ENCODE measurements at places on chromosomes 1 and 21.
A peak's percentile ranks its signal among the peaks of the same experiment; 100 is the strongest.

- no peak for DNase-seq
Observed at GRCh38 chr21:45112371-45112770, 38.0 kb downstream of the ADARB1 start.

DNA sequence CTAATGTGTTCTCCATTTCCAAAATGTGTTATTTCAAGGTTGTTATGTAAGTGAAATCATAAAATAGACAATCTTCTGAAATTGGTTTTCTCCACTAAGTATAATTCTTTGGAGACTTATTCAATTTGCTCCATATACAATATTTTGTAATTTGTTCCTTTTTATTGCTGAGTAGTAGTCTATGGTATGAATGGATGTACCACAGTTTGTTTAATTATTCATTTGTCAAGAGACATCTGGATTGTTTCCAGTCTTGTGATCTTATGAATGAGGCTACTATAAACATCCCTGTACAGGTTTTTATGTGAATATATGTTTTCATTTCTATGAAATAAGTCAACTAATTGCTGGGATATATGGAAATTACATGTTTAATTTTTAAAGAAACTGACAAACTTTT lies 652.6 kb upstream of the PLXNA2 start:
- no peak for DNase-seq

GRCh38 chr1:112358798-112359408 lies 37.1 kb upstream of the CTTNBP2NL start:
- peak; percentile 57 for DNase-seq

DNA sequence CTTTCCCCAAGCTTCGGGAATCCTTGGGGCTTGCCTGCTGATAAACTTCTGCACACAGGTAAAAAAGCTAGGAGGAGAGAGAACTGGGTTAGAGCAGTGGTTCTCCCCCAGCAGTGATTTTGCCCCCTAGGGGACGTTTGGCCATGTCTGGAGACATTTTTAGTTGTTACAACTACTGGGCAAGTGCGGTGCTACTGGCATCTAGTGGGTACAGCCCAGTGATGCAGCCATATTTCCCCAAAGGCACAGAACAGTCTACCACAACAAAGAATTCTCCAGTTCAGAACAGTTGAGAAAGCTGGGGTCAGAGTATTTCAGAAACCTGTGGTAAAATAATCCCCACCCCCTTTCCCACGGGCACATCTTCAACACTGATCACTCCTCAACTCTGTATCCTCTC lies 41.3 kb downstream of the LRRC71 start:
- no peak for DNase-seq

DNA sequence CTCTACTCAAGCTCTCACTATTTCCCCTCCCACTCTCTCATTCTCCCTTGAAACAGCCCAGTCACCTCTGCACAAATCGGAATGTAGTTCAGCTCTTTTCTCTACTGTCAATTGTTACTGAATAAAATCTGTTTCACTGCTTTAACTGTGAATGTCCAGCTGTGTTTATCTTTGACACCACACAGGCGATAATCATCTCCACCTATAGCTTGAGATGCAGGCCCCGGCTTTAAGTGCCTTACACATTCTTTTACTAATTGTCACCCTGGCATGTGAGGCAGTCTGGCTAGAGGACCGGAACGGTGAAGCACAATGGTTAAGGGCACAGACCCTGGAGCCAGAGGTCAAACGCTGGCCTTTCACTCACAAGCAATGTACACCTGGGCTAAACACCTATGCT lies 122.8 kb upstream of the C8B start:
- DNase-seq, result no peak

DNA sequence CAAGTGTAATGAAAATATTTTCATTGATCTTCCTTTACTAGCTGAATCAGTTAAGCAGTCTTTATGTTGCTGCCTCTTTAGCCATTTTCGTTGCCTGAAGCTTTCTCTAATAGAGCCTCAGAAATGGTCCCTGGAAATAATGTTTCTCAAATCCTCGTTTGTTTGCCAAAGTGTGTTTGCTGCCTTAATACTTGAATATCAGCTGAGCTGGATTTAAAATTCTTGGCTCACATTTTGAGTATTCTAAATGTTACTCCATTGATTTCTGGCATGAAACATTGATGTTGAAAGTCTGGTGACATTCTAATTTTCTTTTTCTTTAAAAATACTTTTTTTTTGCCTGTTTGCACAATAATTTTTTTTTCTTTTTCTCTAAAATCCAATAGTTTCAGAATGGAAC lies 84.6 kb upstream of the SERBP1 start:
- DNase-seq, result no peak

DNA sequence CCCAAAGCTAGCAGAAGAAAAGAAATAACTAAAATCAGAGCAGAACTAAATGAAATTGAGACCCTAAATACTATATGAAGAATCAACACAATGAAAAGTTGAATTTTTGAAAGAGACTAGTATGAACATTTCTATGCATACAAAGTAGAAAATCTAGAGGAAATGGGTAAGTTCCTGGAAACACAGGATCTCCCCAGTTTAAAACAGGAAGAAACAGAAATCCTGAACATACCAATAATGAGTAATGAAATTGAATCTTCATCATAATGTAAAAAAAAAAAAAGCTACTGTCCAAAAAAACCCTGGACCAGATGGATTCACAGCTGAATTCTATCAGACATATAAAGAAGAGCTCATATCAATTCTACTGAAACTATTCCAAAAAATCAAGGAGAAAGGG lies 233.5 kb downstream of the PLPP3 start:
- DNase-seq, result no peak

DNA sequence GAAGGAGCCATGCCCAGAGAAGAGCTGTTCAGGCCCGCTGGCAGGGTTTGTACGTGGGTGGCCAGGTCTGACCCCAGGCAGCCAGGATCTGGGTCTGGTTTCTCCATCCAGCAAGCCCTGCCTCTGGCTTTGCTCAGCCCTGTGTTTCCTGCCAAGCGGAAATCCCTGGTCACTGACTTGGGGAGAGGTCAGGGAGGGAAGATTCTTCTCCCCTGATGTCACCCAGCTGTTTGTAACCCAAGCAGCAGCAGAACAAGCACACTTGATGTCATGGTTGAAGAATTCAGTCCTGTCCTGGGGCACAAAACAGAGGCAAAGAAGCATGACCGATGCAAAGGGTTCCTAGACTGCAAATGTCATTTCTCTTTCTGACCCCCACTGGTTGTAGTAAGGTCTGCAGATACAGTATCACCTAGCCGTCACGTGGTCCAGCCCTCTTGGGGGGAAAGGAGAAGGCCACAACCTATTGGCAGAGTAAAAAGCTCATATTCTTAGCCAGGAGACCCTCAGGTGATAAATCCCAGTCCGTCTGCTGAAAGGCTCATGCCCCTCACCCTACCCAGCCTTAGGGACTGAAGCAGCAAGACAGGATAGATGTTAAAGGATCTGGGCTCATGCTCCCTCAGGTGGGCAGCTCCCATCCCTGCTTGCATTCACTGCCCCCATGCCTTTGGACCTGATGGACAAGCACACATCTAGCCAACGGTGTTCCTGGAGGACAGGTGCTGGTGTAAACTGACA lies 120.9 kb downstream of the SYT2 start:
- no peak for DNase-seq

- no peak for DNase-seq
Observed at GRCh38 chr1:24071941-24072340, 40.0 kb downstream of the MYOM3 start.

DNA sequence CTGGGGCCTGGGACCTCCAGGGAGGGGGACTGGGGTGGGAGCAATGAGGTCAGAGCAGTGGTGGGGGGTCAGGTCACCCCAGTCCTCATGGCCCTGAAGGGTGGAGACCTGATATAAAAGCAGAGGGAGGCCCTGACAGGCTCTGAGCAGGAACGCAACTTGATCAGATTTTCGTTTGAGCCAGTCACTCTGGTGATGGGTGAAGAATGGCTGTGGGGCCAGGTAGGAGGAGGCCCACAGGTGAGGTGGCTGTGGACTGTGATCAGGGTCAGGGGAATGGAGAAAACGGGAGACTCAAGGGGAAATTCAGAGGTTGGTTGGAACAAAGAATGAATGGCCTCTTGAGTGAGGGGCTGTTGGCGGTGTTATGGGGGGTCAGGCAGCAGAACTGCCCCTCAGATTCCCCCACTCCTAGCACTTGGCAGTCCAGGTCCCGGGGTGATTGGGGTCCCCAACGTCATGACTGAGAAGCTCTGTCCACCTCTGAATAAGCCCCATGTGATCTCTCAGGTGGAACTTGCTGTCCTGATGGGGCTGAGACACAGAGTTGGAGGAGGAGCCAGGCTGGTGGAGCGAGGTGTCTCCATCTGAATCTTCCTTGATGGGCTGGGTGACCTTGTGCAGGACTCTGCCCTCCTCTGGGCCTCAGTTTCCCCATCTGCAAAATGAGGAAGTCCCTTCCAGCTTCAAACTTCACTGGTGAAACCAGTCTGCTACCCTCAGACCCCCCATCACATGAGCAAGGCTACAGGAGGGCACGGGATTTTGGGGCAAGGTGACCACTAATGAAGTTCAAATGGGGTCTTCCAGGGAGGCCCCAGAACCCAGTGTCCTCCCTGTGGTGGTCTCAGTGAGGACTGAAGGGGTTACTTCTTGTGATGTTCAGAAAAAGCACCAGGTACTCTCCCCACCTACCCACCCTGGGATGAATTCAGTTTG lies 683.0 kb downstream of the MATN1 start:
- no peak for DNase-seq

GRCh38 chr21:43194303-43195120 lies 25.7 kb downstream of the CRYAA start:
- peak; percentile 34 for DNase-seq

GRCh38 chr1:105909811-105910210 lies 1146.7 kb upstream of the PRMT6 start:
- DNase-seq, result no peak

- DNase-seq, result no peak
Observed at GRCh38 chr1:182720463-182720862, 36.1 kb upstream of the RGS8 start.

DNA sequence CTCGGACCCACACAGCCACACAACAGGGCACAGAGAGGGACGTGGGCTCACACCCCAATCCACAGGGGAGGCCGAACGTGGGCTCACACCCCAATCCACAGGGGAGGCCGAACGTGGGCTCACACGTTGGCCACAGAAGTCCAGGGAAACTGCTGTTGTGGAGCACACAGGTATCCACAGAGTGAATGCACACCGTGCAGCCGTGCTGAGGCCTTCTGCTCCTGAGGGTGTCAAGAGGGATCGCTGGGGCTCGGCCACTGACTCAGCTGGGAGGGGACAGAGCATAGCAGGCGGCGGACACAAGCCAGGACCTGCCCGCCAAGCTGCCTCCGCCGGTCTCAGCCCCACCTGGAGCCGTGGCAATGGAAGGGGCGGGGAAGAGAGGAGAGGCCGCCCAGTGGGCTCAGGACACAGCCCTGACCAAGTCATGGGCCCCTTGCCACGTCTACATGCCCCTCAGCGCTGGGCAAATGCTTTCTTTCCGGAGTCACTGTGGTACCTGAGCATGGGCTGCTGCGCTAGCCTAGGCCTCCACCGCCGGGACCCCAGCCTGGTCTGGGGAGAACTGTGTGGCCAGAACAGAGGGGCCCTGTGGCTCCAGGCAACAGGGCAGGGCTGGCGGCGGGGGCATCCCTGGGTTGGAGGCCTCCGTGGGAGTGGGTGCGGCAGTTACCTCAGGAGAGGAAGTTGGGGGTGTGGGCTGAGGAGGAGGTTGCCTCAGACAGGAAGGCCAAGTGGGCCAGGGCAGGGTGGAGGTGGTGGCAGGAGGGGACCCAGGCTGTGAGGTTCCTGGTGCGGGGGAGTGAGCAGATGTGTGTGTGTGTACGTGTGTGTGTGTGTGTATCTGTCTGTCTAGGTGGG lies 1.2 kb downstream of the SYTL1 start:
- DNase-seq, result peak; percentile 65

DNA sequence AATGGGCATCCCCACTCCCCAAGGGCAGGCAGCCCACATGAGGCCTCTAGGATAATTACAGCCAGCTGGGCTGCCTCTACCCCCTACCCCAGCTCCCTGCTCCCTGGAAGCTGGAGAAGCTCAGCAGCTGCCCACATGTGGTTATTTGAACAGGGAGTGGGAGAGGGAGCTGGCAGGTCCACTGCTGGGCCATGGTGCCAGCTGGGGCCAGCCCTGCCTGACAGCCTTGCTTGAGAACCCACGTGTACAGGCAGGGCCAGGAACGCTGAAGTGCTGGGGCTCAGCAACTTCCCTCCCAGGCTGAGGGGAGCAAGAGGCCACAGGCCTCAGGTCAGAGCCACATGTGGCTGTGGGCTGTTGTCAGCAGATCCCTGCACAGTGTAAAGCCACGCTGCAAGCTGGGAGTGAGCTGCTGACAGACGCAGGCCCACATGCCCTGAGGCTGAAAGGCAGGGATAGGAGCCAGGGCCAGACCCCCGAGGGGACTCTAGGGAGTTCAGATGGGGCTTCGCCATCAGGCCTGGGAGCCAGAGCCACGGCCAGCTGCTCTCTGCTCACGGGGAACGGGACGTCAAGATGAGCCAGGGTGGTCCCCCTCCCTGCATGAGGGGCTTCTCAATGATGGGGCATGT lies 129.0 kb downstream of the SYF2 start:
- DNase-seq, result no peak

DNA sequence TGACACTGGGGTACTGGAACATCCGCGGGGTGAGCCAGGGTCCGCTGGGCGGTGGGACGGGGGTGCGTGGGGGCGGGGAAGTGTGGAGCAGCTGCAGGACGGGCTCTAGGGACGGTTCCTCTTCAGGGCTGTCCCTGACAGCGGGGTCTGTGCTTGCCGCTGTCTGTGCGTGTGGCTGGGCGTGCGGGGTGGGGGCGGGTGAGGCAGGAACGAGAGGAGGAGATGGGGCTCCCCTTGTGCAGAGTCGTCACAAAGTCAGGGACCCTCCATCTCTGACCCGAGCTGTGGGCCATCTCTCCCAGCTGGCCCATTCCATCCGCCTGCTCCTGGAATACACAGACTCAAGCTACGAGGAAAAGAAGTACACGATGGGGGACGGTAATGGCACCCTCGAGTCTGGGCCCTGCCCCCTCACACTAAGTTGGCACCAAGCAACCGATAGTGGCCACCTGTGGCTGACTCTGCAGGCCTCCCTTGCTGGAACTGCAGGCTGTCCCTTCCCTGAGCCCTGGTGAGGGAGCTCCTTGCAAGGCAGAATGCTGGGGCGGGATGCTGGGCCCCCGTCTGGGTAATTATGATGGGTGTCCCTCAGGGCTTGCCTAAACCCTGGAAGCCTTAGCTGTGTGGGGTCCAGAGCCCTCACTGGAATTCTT lies 392 bp downstream of the GSTM2 start:
- no peak for DNase-seq

- no peak for DNase-seq
Observed at GRCh38 chr1:160267284-160267991, 5.1 kb upstream of the DCAF8 start.

- no peak for DNase-seq
Observed at GRCh38 chr1:228087771-228088251, 5.3 kb downstream of the ARF1 start.

DNA sequence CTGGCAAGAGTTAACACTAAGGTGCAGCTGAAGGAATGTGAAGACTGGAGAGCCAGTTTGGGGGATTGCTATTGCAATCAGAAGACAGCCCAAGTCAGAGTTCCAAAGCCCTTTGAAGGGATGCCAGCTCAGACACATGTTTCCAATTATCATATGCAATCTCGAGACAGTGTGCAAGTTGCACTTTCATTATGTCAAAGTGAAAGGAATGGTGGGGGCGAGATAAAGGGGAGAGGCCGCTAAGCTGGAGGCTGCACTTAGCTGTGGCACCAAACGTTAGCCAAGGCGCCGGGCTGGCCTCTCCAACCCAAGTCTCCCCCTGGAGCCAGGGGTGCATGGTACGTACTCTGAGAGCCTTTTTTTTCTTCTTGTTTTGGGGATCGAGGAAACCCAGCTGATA lies 58.0 kb downstream of the NGF start:
- DNase-seq, result no peak

All from GM20000 (cell line).